Stimulated activated naive CD4-positive, alpha-beta T cell treated with Interleukin-2 at 50 U/mL for 16 hours (primary cell): ENCODE measurements at places on chromosomes 3 and 15.

GRCh38 chr3:3448468-3448867, 269.0 kb upstream of the CRBN start:
- DNase-seq = no peak

GRCh38 chr3:66957367-66957766, 40.7 kb upstream of the KBTBD8 start:
- DNase-seq = no peak

DNA sequence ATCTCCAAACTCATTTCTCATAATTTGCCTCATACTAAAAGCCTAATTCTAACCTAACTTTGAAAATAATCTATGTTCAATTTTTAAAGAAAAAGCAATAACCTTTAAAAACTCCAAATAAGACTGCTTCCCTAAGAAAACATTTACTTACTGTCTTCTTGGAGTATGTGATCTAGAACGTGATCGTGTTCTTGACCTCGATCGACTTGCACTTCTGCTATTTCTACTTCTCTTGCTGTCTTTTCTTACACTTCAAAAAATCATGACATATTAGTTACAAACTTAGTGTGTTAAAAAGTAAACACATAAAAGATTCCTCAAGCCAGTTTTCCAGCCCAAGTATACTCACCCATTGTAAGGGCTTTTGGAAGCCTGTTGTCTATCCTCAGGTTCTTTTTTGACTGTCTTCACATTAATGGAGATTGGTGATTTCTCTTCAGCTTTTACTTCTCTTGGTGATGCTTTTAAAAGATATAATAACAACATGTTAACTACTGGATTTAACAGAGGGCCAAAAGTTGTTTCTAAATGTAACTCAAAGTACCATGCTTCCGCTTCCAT, 10.7 kb downstream of the CCNL1 start:
- DNase-seq = no peak

DNA sequence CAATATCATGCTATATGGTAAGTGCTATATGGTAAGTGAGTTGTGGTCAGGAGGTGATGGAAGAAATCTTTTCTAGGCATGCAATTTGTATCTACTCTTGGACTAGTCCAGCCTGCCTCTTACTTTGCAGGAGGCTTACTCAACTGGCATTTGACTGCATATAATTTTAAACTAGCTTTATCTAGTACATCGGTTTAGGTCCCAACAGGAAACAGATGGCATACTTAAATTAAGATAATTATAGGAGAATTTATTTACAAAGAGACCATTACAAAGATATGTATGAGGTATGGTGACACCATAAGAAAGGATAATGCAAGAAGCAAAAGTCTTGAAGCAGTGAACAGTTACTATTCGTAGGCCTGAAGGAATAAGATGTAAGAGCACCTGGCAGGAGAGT, 7.8 kb downstream of the SLC28A2 start:
- no peak for DNase-seq

- no peak for DNase-seq
These were observed 50.3 kb downstream of the EXD1 start for GRCh38 chr15:41180206-41180789.

DNA sequence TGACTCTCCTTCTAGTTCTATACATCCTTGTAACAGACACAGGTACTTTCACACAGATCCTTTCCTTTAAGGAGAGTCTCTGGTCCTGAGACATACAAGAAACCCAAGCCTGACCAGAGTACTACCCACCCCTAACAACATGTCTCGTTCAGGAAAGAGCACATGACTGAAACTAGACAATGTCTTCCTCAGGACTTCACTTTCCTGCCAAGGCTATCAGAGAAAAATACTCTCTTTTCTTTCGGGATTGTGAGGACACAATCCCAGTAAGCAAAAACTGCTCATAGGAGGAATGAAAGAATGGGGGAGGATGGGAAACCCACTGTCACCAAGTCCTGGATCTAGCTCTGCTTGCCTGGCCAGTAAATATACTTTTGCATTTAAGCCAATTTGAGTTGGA, 11.5 kb upstream of the ANKRD28 start:
- no peak for DNase-seq

DNA sequence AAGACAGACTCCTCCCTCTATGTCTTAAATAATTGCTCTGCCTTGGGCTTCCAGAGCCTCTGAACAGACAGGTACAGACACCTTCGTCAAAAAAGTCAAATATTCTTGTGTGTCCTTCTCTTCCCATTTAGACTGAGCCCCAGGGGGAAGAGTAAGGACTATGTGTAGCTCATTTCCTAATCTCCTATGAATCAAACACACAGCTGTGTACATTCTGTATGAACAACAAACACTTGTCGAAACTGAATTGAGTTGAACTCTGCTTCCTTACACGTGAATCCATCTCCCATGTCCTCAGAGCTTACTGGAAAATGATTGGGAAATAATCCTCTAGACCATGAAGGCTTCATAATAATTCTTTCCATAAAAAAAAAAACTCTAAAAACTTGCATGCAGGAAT, 80.8 kb downstream of the MOBP start:
- no peak for DNase-seq

GRCh38 chr3:9649791-9650521, 651 bp downstream of the MTMR14 start:
- no peak for DNase-seq

DNA sequence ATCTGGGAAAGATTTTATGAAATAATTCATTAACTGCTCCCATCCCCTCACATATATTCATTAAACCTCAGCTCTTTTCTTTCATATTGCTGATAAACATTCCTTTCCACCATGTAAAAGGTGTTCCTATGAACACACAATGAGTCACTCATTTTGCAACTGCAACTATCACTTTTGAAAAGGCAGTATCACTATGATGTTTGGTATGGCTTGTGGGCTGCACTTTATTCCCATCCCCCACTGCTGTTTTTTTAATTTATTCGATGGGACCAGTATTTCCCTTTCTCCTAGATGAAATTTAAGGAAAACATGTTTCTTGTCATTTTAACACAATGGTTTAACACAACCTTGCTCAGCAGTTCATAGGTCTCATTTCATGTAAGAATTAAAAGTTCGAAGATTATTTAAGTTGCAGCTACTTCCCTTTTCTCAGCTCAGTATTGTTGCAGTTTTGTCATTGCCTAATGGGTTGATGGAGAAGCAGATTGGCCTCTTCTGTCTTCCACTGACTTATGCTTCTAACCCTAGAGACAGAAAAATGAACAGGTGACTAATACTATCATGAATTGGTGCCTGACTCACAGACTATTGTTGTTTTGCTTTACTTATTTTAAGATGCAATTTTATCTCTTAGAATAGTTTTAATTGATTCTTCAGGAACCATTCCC, 280.3 kb downstream of the ZPLD1 start:
- no peak for DNase-seq

GRCh38 chr3:114214542-114215341, 22.6 kb downstream of the ZNF80 start:
- peak; percentile 30 for DNase-seq

GRCh38 chr15:92883876-92884435, 16.2 kb upstream of the CHD2 start:
- DNase-seq = no peak

DNA sequence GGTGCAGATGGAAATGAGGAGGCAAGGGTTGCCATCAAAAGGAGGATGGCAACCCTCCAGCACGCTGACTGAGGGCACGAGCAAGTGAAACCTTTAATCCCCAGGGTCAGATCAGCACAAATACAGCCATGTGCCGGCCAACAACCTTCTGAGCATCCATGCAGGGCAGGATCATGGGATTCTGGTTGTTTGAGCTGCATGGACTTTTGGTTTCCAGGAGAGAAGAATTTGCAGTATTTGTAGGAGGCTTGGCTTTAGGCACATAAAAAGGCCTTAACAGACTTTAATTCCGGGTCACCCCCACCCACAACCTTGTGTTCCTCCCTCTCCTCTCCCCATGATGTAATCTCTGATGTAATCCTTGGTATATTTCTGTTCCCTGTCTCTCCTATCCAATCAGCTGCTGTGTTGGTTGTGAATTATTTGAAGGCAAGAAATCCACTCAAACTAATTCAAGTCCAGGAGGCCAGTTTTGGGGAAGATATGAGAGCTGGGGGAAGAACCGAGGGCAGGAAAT, 254.3 kb downstream of the SHQ1 start:
- DNase-seq = no peak

- DNase-seq = no peak
These were observed 12.7 kb upstream of the FAM240A start for GRCh38 chr3:46599590-46599989.

- no peak for DNase-seq
These were observed 37.9 kb upstream of the RPL32 start for GRCh38 chr3:12879191-12879815.

- DNase-seq = peak; percentile 89
These were observed 217.0 kb upstream of the ICE2 start for GRCh38 chr15:60695713-60696522.

- DNase-seq = no peak
These were observed 116.8 kb downstream of the TPRG1 start for GRCh38 chr3:189288348-189289235.

GRCh38 chr3:46849045-46849631, 14.1 kb downstream of the MYL3 start:
- no peak for DNase-seq

DNA sequence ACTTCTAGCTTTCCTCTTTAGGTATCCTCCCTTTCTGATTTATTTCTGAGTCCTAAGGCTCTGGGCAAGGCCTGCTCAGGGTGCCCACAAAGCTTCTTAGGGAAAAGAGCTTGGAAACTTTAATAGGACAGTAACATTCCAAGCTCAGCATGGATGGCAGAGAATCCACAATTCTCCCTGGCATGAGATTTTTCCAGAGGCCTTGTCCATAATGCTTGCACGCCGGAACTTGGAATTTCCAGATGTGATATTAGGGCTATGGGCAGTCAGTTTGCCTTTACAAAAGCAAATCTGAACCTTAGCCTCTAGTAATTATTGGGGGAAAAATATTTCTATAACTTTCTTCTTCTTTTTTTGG, 139.0 kb upstream of the RBMS3 start:
- DNase-seq = no peak

- no peak for DNase-seq
These were observed 68.2 kb downstream of the HMCES start for GRCh38 chr3:129346695-129347457.

- DNase-seq = no peak
These were observed 863.9 kb downstream of the MCTP2 start for GRCh38 chr15:95095250-95095649.

- DNase-seq = no peak
These were observed 3.8 kb downstream of the GSK3B start for GRCh38 chr3:120090422-120090821.

DNA sequence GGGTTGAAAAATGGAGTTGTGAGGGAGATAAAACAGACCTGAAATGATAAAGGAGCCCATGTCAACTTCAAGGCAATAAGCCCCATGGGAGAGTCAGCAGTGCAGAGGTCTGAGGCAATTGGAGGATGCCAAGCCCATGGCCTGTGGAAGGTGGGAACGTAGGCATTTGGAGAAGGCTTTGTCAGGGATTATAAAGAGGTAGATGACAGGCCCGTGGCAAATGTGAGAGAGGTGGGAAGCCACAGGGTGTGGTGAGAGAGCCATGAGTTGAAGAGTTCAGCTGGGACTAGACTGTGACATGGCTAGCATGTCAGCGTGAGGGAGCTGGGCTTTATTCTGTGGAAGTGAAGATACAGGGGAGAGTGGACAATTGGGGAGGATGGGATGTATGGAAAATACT, 35.4 kb downstream of the MFSD1 start:
- DNase-seq = no peak

- no peak for DNase-seq
These were observed 26.6 kb downstream of the GP9 start for GRCh38 chr3:129087138-129087702.

DNA sequence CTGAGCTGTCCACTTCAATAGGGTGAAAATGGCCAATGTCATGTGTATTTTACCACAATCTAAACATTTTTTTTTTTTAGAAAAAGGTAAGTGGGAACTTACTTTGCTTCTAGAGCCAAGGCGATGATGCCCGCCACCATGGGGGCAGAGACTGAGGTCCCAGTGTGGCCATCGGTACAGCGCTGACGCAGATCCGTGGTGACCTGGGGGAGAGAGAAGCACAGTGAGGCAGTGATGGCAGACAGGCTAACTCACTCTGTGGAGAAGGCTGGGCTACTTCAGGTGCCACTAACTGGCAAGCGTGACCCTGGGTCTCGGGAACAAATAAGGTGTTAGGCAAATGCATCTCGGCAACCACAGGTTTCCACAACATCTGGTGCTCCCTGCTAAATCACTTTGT, 94.3 kb upstream of the SNRPA1 start:
- no peak for DNase-seq

DNA sequence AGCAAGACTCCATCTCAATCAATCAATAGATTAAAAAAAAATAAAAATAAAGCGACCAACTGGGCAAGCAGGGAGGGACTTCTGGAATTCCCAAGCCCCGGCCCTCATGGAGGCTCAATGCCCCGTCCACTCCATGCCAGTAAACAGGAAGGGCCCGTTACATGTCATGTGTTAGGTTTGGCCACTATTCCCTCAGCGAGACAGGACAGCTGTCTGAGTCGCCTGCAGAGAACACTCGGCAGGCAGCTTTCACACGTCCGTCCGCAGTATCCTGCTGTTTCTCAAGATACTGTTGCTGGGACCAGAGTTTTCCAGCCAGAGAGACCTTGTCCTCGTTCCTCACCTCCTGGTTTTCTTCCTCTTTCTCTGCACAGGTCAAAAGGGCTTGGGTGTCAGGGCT, 18.0 kb downstream of the TMEM44 start:
- no peak for DNase-seq

- no peak for DNase-seq
These were observed 197.1 kb downstream of the MEX3B start for GRCh38 chr15:81848701-81849100.

DNA sequence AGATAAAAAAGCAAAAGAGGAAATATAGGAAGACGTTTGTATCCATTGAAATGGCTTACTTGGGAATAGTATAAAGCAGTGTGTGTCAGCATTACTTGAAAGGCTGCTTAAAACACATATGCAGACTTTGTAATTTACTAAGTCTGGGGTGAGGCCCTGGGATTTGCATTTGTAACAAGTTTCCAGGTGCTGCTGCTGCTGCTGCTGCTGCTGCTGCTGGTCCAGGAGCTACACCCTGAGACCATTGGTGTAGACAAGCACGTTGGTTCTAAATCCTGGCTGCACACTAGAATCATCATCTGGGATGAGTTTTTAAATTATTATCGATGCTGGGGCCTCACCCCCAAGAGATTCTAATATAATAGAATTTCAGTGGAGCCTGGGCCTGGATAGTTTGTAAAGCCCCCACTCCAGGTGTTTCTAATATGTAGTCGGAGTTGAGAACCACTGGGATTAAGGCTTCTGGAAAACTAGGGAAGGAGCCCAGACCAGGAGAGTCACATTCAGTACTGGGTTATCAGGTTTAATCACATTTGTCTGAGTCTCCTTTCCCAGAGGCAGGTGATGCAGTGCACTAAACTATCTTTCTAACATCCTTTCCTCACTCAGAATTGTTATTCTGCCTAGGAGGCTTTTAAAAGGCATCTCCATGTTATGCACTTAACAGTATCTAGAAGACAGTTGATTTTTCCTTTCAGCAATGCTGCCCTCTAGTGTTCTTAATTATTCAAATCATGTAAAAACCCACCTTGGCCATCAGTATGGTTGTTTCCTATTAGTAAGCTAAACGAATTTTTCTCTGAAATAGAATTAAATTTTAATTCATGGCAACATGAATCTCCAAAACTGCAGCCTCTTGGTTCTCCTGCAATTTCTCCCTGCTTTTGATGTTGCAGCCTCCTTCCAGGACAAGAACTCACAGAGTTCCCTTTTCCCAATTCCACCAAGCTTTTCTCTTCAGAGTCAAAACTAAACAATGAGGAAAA, 45.4 kb downstream of the SSR3 start:
- no peak for DNase-seq
